HEK293T (cell line): ENCODE measurements at places on chromosomes 11 and 22.

- no peak for DNase-seq
These were observed 53.8 kb upstream of the PRR5 start for GRCh38 chr22:44648085-44648820.

- DNase-seq, result no peak
These were observed 53.9 kb upstream of the HEPHL1 start for GRCh38 chr11:93967258-93967657.

- DNase-seq, result no peak
These were observed 30.6 kb downstream of the ACER3 start for GRCh38 chr11:76891285-76891684.

DNA sequence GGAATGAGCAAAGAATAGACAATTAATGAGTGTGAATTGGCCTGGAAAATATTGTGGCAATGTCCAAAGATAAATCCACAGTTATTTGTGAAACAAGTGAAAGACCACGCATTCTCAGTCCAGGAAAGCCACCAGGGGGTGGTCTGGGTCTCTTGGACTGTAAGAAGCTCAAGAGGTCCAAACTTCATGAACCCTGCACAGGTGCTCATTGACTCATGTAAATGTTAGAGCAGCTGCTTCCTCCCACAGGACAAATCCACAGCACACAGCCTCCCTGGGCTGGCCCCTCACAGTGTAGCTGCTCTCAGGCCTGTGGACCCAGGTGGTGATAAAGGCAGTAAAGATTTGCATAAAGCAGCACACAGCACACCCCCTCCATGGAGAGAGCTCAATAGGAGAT, 114.0 kb downstream of the ZNF280B start:
- no peak for DNase-seq

- no peak for DNase-seq
These were observed 67.4 kb downstream of the FEZ1 start for GRCh38 chr11:125428486-125429173.

DNA sequence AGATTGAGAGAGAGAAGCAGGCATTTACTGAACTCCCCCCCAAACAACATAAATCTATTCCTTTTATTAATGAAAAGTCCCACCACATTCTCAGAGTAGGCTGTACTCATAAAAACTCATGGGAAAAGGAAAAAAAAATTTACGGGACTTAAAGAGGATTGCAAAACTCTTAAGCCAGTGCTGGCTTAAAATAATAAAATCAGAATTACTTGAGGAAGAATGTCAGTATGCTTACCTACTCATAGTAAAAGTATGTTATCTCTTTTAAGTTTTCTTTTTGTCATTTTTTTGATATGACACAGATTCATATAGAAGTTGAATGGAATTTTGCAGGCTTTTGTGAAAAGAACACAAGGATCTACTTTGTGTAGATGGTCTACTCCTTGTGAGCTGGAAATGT, 126.3 kb downstream of the LUZP2 start:
- DNase-seq, result no peak

DNA sequence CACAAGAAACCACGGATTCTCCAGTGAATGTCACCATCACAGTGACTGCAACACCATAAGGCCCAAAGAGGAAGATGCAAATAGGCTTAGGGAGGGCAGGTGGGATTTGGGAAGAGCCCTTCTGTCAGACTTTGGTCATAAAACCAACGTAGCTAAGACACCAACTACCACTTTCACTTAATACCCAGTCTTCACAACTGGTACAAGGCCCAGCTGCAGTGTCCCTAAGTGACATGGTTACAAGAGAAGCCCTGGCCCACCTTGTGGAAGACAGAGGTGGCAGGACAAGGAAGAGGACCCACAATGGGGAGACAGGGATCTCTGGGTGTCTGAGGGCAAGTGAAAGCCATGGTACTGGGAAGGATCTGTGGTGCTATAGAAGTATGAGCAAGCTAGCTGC, 10.0 kb downstream of the VSIG10L2 start:
- no peak for DNase-seq

- no peak for DNase-seq
These were observed 15.1 kb downstream of the PITPNB start for GRCh38 chr22:27903805-27904473.

- no peak for DNase-seq
These were observed 98.5 kb downstream of the SMCO4 start for GRCh38 chr11:93444617-93445073.

- no peak for DNase-seq
These were observed 22.2 kb downstream of the OR51V1 start for GRCh38 chr11:5178046-5178837.
